Neural crest cell (in vitro differentiated cells): ENCODE measurements at places on chromosomes 6 and 20. TPM values are rescaled to one million over a fixed set of nuclear protein-coding genes. Genes with fewer than 3 reads are reported as not detected.
A peak's percentile ranks its signal among the peaks of the same experiment; 100 is the strongest.

DNA sequence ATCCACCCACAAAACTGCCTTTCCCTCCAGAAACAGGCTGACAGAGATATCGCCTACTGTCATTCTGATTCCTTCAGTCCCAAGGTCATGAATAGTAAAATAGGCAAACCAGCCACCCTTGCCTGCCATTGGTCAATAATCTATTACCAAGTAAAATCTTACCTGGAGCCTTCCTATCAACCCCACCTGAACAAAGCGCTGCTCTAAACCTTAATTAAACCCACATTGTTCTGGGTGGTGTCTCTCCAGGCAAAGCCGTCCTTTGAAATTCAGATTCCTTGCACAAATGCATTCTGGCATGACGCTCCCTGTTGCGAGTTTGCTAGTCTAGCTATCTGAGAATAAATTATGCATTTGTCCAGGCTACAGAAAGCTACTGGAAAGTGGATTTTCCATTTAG lies 291.6 kb upstream of the ECI2 start:
- H3K27me3 ChIP-seq, result no peaks in the 10 kb centered on the region
- no peak for DNase-seq
- H3K4me3 ChIP-seq, result no peak overlapping the region
- H3K36me3 ChIP-seq, result peaks cover 14% of the 10 kb centered on the region
- no peaks in the 10 kb centered on the region for H3K4me1 ChIP-seq
- H3K27ac ChIP-seq, result no peak overlapping the region

DNA sequence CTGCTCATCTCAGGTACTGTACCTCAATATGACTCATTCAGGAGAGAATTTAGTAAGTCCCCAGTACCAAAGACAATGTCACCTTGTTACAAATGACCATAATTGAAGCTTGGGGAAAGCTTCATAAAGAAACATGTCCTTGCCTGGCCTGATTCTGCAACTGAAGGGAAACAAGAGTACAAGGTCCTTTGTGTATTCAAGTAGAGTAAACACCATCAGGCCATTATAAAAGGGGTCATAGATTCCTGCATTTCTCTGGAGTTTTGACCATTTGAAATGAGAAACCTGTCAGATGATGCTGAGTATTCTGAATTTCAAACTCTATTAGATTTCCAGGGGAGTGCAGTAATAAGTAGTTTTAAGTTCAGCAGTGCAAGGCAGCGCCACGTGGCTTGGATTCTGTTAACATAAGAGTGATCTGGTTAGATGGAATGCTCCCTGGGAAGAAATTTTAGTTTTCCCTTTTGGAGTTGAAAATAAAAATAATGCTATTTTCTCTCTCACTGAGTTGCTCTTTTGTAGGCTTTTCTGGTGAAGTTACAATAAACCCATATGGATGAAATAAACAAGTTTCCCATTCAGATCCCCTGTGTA lies 1054.3 kb downstream of the EPHA7 start:
- no peaks in the 10 kb centered on the region for H3K4me1 ChIP-seq
- H3K27me3 ChIP-seq, result no peaks in the 10 kb centered on the region
- H3K4me3 ChIP-seq, result no peak overlapping the region
- no peaks in the 10 kb centered on the region for H3K36me3 ChIP-seq
- no peak for DNase-seq

GRCh38 chr20:63258781-63259180 lies 4.5 kb upstream of the NKAIN4 start:
- no peak for DNase-seq
- peaks cover 49% of the 10 kb centered on the region for H3K4me1 ChIP-seq
- peaks cover 4% of the 10 kb centered on the region for H3K36me3 ChIP-seq
- no peak overlapping the region for H3K27ac ChIP-seq
- peaks cover 2% of the 10 kb centered on the region for H3K27me3 ChIP-seq
- no peak overlapping the region for H3K4me3 ChIP-seq

DNA sequence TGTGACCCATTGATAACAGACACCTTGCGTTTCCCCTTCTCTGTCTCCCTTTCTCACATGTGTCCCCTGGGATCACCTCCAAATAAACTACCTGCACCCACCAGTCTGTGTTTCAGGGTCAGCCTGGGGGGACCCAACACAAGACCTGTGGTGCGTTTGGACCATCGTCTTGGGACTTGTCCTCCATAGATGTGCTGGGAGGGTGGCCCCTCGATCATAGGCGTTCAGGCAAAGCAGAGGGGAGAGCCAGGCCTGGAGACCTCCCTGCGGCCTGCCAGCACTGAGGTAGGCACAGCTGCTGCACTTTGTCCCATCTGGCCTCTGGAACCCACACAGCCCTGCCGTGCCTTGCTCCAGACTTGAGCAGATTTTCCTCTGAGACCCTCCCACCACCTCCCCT lies 18.1 kb downstream of the CST9 start:
- no peak for DNase-seq
- no peak overlapping the region for H3K27ac ChIP-seq
- H3K4me1 ChIP-seq, result peaks cover 7% of the 10 kb centered on the region
- peak overlapping the region; percentile 12 for H3K4me3 ChIP-seq

DNA sequence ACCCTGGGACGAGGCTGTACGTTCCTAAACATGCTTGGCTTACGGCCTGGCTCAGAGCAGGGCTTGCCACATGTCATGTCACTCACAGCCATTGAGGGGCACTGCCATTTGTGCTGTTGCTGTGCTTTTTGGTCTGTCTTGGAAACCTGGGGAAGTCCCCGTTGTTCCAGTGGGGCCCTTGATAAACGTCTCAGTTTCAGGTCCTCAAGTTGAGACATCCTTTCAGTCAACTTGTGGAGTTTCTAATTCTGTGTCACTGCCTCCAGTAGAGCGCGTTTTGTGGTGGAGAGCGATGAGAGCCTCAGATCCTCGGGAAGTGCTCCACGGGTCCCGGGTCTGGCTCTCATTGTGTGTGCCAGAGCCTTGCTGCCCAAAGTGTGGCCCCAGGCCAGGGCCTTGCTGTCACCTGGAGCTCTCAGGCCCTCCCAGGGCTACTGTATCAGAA lies 43.0 kb upstream of the CCR6 start:
- H3K27me3 ChIP-seq, result no peaks in the 10 kb centered on the region
- no peak for DNase-seq
- H3K4me1 ChIP-seq, result peaks cover 15% of the 10 kb centered on the region
- no peak overlapping the region for H3K4me3 ChIP-seq
- H3K27ac ChIP-seq, result no peak overlapping the region

- peak overlapping the region; percentile 99 for H3K4me3 ChIP-seq
- peaks cover 15% of the 10 kb centered on the region for H3K27me3 ChIP-seq
- no peaks in the 10 kb centered on the region for H3K36me3 ChIP-seq
- H3K27ac ChIP-seq, result no peak overlapping the region
Observed at GRCh38 chr20:38747495-38748096, 664 bp upstream of the ACTR5 start.

- no peak overlapping the region for H3K4me3 ChIP-seq
- peaks cover 22% of the 10 kb centered on the region for H3K4me1 ChIP-seq
- no peaks in the 10 kb centered on the region for H3K27me3 ChIP-seq
- no peaks in the 10 kb centered on the region for H3K36me3 ChIP-seq
- DNase-seq, result no peak
Observed at GRCh38 chr6:122709922-122710512, 69.5 kb upstream of the FABP7 start.

NRN1 gene
- total RNA-seq, result 1.3 and 1.5 TPM in 2 replicates

CDH26 gene
- 0.86 and 0.89 TPM in 2 replicates for total RNA-seq

HLA-DPA1 gene
- 1.8 and 3.4 TPM in 2 replicates for total RNA-seq

DNAH8 gene
- total RNA-seq, result 0.05 and 0.39 TPM in 2 replicates
